ENCODE measurements at places on chromosomes 11 and 22. TPM values are rescaled to one million over a fixed set of nuclear protein-coding genes. Genes with fewer than 3 reads are reported as not detected.
A peak's percentile ranks its signal among the peaks of the same experiment; 100 is the strongest.

GRCh38 chr11:8168485-8169257 lies at the start of gene RIC3:
TSS of gene RIC3 (minus strand) at chr11:8169025. CDS start at chr11:8168989, 36 bp downstream.
- peak; percentile 57 for DNase-seq

The CRACR2B gene
- total RNA-seq, result 1.9 TPM

The MAFF gene
- 21.2 TPM for total RNA-seq

DNA sequence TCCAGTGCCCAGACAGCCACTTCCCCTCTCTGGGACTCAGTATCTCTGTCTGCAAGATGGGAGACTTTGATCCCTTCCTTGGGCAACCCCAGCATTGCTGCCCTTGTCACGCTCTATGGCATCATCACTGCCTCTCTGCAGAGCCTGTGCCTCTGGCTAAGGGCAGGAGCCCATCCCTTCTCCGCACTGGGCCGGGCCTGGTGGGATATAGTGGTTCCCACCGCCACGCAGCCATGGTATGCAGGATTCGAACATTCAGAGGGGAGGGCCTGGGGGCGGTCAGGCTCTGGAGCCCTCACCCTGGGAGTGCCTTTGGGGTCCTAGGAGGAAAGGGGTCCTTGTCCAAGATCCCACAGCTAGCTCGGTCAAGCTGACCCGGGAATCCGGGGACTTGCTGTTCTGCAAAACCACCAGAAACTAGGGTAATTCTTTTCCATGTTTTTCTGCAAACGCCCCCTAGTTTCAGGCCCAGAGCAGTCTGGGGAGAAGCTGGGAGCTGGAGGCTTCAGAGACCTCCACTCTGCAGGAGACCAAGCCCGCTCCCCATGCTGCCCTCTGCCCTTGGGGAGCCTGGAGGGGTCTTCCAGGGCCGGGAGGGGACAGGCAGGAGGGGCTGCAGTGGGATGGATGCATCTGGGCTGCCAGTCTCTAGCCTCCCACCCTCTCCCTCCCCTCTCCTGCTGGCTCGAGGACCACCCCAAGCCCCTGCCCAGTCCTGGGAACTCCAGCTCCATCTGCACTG lies 24.4 kb upstream of the CBX7 start:
- no peak for DNase-seq

- DNase-seq, result no peak
These were observed 2.9 kb downstream of the SRPRA start for GRCh38 chr11:126265811-126266210.

DNA sequence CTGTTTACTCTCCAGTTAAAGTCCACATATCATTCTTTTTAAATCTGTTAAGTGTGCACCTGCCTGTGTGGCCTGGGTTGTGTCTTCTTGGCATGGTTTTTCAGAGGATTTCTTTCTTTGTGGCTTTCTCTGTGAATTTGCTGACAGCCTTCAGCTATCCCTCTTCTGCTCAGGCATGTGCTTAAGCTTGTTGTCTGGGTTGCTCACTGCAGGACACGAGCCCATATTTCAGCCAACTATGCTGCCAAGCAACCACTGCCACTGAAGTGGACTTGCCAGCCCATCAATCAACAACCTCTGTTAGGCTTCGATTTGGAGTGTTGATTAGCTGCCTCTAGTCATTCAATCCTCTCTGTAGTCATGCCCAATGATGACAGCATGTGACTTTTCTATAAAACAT lies 18.4 kb downstream of the OR51I2 start:
- no peak for DNase-seq

The MYEOV gene
- not detected for total RNA-seq

DNA sequence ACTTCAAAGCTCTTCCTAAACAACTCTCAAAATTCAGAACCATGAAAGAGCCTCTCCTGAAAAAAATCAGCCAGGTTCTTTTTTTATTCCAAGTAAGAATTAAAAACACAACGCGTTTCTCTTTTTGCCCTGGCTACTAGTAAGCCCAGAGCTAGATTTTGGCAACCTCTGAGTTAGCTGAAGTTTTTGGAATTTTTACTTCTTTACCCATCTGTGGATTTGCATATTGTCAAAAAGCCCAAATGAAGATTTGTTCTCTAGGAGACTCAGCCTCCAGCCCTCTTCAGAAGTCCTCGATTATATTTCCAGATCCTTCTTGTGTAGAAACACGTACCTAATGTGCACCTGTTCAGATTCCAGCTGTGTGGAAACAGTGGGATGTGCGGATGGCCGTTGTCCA lies 517.9 kb downstream of the TBC1D22A start:
- no peak for DNase-seq

- no peak for DNase-seq
These were observed 34.6 kb downstream of the PARVG start for GRCh38 chr22:44215287-44215686.

The CDPF1 gene
- 7.5 TPM for total RNA-seq

DNA sequence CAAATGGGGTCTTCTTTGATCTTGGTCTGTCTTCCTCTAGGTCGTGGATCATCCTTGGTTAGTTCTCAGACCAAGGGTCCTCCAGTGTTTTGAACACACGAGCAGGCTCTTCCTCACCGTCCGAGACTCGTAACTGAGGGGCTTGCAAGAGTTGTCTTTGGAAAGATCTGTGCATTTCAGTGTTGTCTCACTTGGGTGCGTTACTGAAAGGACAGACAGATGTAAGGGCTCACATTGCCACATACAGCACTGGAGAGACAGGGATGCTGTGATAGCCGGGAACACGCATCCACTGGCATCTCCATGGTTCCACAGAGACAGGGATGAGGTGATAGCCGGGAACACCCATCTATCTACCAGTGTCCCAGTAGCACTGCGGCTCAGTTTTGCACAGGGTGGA lies 15.7 kb downstream of the GLB1L2 start:
- no peak for DNase-seq

The CABP4 gene
- total RNA-seq, result 1.7 TPM

- DNase-seq, result peak; percentile 75
These were observed at the start of gene SYTL2 for GRCh38 chr11:85810871-85811611. TSS of gene SYTL2 (minus strand) at chr11:85811141. CDS start at chr11:85757725, 53,416 bp downstream.

DNA sequence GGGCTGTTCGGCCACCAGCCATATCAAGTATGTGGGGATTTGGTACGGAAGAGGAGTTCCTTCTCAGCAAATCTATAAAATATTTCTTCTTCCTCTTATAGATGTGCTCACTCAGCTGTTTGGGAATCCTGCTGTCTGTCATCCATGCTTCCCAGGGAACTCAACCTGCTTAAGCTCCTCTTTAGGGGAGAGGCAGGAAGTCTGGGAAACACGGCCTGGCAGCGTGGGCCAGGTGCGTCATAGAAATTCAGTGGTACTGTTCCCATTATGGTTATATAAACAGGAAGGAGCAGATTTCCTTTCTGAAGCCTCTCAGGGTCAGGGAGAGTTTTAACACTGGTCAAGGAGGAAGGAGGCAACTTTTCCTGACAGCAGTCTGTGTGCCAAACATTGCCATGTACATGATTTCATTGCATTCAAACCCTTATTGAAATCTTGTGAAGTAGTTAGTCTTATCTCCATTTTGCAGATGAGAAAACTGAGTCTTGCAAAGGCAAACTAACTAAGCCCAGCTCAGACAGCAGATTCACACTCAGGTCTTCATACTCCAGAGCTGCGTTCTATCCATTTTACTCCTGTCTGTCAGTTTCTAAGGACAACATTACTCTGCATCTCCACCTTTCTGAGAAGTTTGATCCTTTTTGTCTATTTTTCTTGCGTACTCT lies 35.4 kb upstream of the AMOTL1 start:
- DNase-seq, result no peak

GRCh38 chr22:38859581-38860282 lies 12.3 kb downstream of the CBX6 start:
- DNase-seq, result no peak

The SRPRA gene
- 106 TPM for total RNA-seq
